H1 (cell line): ENCODE measurements at places on chromosomes 12 and 14.

- no peaks in the 10 kb centered on the region for H3K36me3 ChIP-seq
- peaks cover 9% of the 10 kb centered on the region; the same call in 1 of the 2 replicates for H3K27me3 ChIP-seq
Observed at GRCh38 chr14:22982477-22983245, at the start of gene AJUBA. AJUBA (minus strand) TSS chr14:22982551; CDS start chr14:22982266, 285 bp downstream.

- no peaks in the 10 kb centered on the region for H3K27me3 ChIP-seq
- H3K36me3 ChIP-seq = no peaks in the 10 kb centered on the region
- no peak overlapping the region for H3K27ac ChIP-seq
- no peaks in the 10 kb centered on the region for H3K4me1 ChIP-seq
Observed at GRCh38 chr12:25929142-25929541, 29.3 kb upstream of the RASSF8 start.

DNA sequence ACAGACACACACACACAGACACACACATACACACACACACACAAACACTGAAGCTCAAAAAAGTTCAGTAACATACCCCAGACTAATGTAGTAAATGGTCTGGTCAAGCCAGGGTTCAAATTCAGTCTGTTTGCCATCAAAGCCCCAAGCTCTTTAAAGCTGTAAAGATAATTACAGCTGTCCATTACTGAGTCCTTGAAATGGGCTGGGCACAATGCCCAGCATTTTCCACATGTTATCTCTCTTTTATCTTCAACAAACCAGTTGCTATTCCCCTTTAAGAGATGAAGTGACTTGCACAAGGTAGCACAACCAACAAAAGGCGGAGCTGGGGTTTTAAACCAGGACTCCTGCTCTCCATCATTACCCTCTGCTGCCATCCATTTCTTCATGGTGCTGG, 7.6 kb upstream of the UNC119B start:
- H3K27ac ChIP-seq = no peak overlapping the region
- H3K4me1 ChIP-seq = no peaks in the 10 kb centered on the region
- DNase-seq = no peak
- H3K36me3 ChIP-seq = peaks cover 33% of the 10 kb centered on the region
- no peaks in the 10 kb centered on the region for H3K27me3 ChIP-seq
- no peak overlapping the region for H3K4me3 ChIP-seq

DNA sequence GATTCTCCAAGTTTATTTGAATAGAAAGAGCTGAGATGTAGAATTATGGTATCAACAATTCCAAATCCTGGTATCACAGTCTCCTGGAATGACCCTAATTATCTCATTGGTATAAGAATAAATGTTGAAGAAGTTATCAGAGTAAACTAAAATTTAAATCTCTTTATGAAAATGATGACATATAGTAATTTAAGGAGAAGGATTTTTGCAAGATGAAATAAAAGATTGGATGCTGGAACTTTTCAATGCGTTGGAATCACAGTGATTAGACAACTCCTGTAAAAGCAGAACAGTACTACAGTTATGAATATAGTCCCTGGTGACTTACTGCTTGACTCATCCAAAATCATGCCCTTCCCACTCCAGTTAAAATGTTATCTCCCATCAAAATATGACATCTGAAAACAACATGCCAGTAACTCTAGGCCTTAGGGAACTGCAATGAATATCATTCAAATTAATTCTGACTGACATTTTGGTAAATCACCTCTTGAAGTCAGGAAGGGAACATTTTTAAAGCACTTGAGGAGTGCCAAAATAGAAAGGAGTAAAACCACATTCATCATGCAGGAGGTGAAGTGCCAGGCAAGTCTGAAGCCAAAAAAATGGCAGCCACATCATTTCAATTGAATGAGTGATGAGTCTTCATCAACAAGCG, 197.8 kb upstream of the PRKD1 start:
- H3K4me3 ChIP-seq = no peak overlapping the region
- H3K27me3 ChIP-seq = no peaks in the 10 kb centered on the region
- no peak for DNase-seq
- H3K36me3 ChIP-seq = no peaks in the 10 kb centered on the region
- H3K4me1 ChIP-seq = no peaks in the 10 kb centered on the region

GRCh38 chr14:30354439-30354838, 204.5 kb upstream of the G2E3 start:
- no peak for DNase-seq
- no peaks in the 10 kb centered on the region for H3K36me3 ChIP-seq
